Activated CD8-positive, alpha-beta memory T cell treated with anti-CD3 and anti-CD28 coated beads, Interleukin-2, amount 10 ng/mL, durations not matched to agents 7 days and 5 days (primary cell): ENCODE measurements at places on chromosomes 12 and 14. TPM values are rescaled to one million over a fixed set of nuclear protein-coding genes. Genes with fewer than 3 reads are reported as not detected.
A peak's percentile ranks its signal among the peaks of the same experiment; 100 is the strongest.

The DENR gene
- total RNA-seq: 65.9 TPM

The SLCO1B1 gene
- total RNA-seq: not detected

The VPS37B gene
- 29.7 TPM for total RNA-seq

The PTGER2 gene
- total RNA-seq: 97.6 TPM

GRCh38 chr12:6071589-6071988, 52.9 kb downstream of the VWF start:
- peaks cover 27% of the 10 kb centered on the region for H3K4me1 ChIP-seq
- DNase-seq: no peak
- H3K27ac ChIP-seq: no peak overlapping the region
- H3K36me3 ChIP-seq: no peaks in the 10 kb centered on the region

DNA sequence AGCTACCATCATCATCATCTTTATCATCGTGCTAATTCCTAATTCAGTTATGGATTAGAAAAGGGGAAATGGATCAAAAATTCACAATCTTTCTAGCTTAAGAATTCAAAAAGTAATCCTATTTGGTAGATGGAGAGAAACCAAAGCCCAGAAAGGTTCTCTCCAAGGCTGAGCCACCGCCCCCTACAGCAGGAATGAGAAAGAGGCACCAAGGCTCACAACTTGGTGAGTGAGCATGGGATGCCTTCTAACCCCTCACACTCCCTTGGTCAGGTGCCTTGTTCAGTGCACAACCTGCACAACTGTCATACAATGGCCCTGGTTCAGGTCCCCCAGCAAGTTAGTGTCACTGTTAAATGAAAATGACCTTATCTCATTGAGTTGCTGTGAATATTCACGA, 171.5 kb downstream of the ANO2 start:
- DNase-seq: no peak
- H3K27ac ChIP-seq: no peak overlapping the region

DNA sequence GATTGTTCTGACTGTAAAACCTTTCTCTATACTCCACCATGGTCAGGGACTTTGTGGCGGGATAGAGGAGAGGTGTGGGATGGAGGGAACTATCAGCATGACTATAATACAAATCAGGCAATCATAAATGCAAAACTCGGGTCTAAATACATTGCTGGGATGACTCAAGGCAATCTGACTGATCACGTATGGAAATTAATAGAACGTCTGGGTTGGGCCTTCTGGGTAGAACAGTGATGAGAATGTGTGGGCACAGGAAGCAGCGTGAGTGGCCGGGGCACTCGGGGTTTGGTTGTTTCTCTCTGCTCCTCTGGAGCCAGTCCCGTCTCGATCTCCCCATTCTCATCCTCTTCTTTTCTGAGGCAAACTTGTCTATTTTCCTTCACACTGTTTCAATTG, 485.8 kb downstream of the VRK1 start:
- H3K4me3 ChIP-seq: no peak overlapping the region
- no peak overlapping the region for H3K27ac ChIP-seq
- H3K36me3 ChIP-seq: peaks cover 2% of the 10 kb centered on the region
- peaks cover 24% of the 10 kb centered on the region for H3K27me3 ChIP-seq
- DNase-seq: no peak

DNA sequence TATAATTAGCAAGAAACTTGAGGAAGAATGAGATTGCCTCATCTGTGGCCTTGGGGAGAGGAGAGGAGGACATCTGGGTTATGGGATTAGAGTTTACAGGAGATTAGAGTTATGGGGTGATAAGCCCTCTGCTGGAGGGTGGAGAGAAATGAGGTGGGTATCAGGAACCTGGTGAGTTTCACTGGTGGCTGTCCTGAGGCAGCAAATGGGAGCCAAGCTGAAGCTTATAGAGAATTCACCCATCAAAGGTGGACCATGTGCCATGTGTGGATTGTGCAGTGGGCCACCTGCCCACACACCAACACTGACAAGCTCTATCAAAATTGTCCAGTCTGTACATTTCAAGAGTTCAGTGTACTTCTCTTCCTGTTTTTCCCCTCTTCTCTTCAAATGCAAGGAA, 135.3 kb downstream of the AEBP2 start:
- H3K27me3 ChIP-seq: no peaks in the 10 kb centered on the region
- no peak for DNase-seq
- peaks cover 5% of the 10 kb centered on the region for H3K4me1 ChIP-seq
- H3K36me3 ChIP-seq: peaks cover 4% of the 10 kb centered on the region

- H3K27ac ChIP-seq: no peak overlapping the region
- no peaks in the 10 kb centered on the region for H3K27me3 ChIP-seq
- H3K36me3 ChIP-seq: peaks cover 57% of the 10 kb centered on the region
- no peak for DNase-seq
- H3K4me3 ChIP-seq: no peak overlapping the region
- peaks cover 52% of the 10 kb centered on the region for H3K4me1 ChIP-seq
Measured at GRCh38 chr12:45974883-45975282, 15.5 kb downstream of the SCAF11 start.

- no peak for DNase-seq
- H3K27ac ChIP-seq: no peak overlapping the region
- no peaks in the 10 kb centered on the region for H3K36me3 ChIP-seq
- H3K27me3 ChIP-seq: peaks cover 8% of the 10 kb centered on the region
- no peak overlapping the region for H3K4me3 ChIP-seq
- peaks cover 11% of the 10 kb centered on the region for H3K4me1 ChIP-seq
Measured at GRCh38 chr12:52186118-52186840, 5.5 kb downstream of the KRT80 start.

DNA sequence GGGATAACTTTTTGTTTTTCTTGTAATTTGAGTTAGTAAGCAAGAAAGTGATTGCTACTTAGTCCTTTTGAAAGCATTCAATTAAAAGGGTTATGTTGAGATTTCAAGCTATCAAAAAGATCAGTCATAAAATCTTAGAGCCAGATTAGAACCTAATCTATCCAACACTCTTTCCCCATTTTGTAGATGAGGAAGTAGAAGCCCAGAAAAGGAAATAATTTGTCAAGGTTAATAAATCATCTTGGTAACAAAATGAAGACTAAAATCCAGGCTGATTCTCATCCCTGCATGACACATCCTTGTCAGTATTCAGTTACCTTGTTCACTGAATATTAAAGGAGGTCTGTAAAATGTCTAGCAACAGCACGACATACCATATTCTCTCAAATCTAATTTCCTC, 26.5 kb downstream of the PPP1R13B start:
- H3K27me3 ChIP-seq: no peaks in the 10 kb centered on the region
- no peak for DNase-seq
- no peak overlapping the region for H3K27ac ChIP-seq
- H3K36me3 ChIP-seq: peaks cover 1% of the 10 kb centered on the region
- no peak overlapping the region for H3K4me3 ChIP-seq

- peaks cover 34% of the 10 kb centered on the region for H3K4me1 ChIP-seq
- peak overlapping the region; percentile 91 for H3K27ac ChIP-seq
- peaks cover 25% of the 10 kb centered on the region for H3K36me3 ChIP-seq
- H3K4me3 ChIP-seq: peak overlapping the region; percentile 87
- no peak for DNase-seq
Measured at GRCh38 chr14:49686425-49686824, 1.6 kb downstream of the POLE2 start.

DNA sequence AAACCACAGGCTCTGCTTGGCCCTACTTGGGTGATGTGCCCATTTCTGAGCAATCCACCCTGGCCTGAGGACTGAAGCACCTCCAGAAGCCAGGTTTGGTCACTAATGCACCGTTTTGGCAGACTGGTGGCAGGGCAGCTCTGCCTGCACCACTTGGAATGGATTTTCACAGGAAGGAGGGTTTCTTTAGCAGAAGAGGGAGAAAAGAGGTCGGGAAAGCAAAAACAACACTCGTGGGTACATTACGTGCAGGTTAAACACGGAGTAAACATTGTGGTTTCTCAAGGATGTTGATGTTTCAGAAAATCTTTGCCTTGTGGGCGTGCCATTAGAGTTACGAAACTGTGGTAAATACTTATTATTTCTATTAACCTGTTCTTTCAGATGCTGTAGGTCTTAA, 70.8 kb downstream of the KCNA5 start:
- no peak overlapping the region for H3K27ac ChIP-seq
- no peak overlapping the region for H3K4me3 ChIP-seq
- no peaks in the 10 kb centered on the region for H3K4me1 ChIP-seq
